ENCODE measurements at places on chromosomes 7 and 10.

GRCh38 chr7:151139071-151139790 is 28.3 kb downstream of the GBX1 start:
- DNase-seq, result peak; percentile 36

GRCh38 chr7:42742318-42742717 is 169.6 kb downstream of the C7orf25 start:
- DNase-seq, result no peak

GRCh38 chr7:90931986-90932916 is 332.0 kb upstream of the FZD1 start:
- DNase-seq, result peak; percentile 64

GRCh38 chr7:91043924-91044645 is 220.1 kb upstream of the FZD1 start:
- no peak for DNase-seq

DNA sequence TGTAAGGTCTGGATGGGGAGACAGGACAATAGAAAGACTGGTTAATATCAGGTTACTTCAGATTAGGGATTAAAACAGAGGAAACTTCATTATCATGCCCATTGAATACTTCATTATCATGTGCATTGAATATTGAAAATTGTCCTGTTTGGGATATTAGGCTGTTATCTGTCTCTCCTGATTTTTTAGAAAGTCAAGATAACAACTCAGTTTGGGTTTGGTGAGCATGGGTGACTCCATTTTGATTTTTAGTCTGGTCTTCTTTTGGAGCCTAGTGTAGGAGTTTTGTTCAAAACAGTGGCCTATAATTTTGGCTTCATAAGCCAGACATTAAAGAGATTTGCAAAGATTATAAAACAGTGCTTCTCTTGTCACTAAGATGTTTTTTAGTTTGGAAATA is 95.5 kb downstream of the ADK start:
- DNase-seq, result no peak

GRCh38 chr7:139362302-139362701 is 2.6 kb downstream of the LUC7L2 start:
- DNase-seq, result no peak

GRCh38 chr7:87369216-87369615 is 23.8 kb downstream of the CROT start:
- DNase-seq, result no peak
